Kidney (tissue), 22 donors: ENCODE measurements at places on chromosomes 13 and 19. TPM values are rescaled to one million over a fixed set of nuclear protein-coding genes. Genes with fewer than 3 reads are reported as not detected.

- no peaks in the 10 kb centered on the region for H3K36me3 ChIP-seq
- no peak overlapping the region for H3K27ac ChIP-seq
- H3K4me1 ChIP-seq, result no peaks in the 10 kb centered on the region
- no peaks in the 10 kb centered on the region for H3K27me3 ChIP-seq
- H3K4me3 ChIP-seq, result no peak overlapping the region
These were observed 903.1 kb downstream of the SLITRK6 start for GRCh38 chr13:84896128-84896527.

- DNase-seq, result peak; percentile 96
- H3K27ac ChIP-seq, result no peak within 1 kb of the TSS
- H3K4me3 ChIP-seq, result peak within 1 kb of the TSS; percentile 36
- no peaks in the 10 kb centered on the region for H3K36me3 ChIP-seq
- H3K4me1 ChIP-seq, result peaks cover 8% of the 10 kb centered on the region
These were observed at the start of gene FGF22 for GRCh38 chr19:639253-640160. TSS of gene FGF22 (plus strand) at chr19:639879. CDS start at chr19:639926, 47 bp downstream.

GRCh38 chr13:48801255-48801654 lies 147.5 kb downstream of the CYSLTR2 start:
- no peaks in the 10 kb centered on the region for H3K27me3 ChIP-seq
- H3K4me3 ChIP-seq, result no peak overlapping the region
- H3K27ac ChIP-seq, result no peak overlapping the region
- no peaks in the 10 kb centered on the region for H3K4me1 ChIP-seq
- no peaks in the 10 kb centered on the region for H3K36me3 ChIP-seq

DNA sequence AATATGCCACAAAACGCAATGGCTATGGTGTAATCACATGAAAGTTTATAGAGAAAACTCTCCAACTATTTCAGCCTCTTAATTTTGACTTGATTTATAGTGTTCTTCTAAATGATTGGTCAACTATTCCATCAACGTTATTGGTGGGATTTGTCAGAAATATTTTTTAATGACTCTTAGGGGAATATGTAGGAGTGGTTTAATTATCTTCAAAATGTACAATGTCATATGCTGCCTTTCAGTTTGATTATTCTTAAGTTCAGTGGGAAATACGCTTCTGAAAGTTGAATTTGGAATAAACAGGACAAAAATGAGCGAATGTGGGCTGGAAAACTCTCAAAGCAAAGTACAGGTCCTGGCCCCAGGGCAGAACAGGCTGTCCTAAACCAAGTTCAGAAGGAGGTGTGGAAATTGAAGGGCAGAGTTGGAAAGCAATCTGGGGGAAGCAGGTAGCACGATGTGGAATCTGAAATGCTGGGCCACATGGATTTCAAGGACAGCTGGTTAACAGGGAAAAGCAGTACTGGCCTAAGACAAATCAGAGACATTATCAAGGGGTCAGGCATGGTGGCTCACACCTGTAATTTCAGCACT lies 60.8 kb upstream of the MYCBP2 start:
- DNase-seq, result no peak
- no peaks in the 10 kb centered on the region for H3K4me1 ChIP-seq
- no peak overlapping the region for H3K4me3 ChIP-seq

- H3K4me3 ChIP-seq, result no peak overlapping the region
- DNase-seq, result no peak
- no peaks in the 10 kb centered on the region for H3K4me1 ChIP-seq
- H3K36me3 ChIP-seq, result no peaks in the 10 kb centered on the region
- no peaks in the 10 kb centered on the region for H3K27me3 ChIP-seq
- no peak overlapping the region for H3K27ac ChIP-seq
These were observed 185.7 kb downstream of the RFC3 start for GRCh38 chr13:34003656-34004055.

GRCh38 chr13:73893833-73894232 lies 240.4 kb downstream of the KLF12 start:
- H3K27me3 ChIP-seq, result no peaks in the 10 kb centered on the region
- no peak overlapping the region for H3K4me3 ChIP-seq
- H3K4me1 ChIP-seq, result no peaks in the 10 kb centered on the region
- no peak for DNase-seq

DNA sequence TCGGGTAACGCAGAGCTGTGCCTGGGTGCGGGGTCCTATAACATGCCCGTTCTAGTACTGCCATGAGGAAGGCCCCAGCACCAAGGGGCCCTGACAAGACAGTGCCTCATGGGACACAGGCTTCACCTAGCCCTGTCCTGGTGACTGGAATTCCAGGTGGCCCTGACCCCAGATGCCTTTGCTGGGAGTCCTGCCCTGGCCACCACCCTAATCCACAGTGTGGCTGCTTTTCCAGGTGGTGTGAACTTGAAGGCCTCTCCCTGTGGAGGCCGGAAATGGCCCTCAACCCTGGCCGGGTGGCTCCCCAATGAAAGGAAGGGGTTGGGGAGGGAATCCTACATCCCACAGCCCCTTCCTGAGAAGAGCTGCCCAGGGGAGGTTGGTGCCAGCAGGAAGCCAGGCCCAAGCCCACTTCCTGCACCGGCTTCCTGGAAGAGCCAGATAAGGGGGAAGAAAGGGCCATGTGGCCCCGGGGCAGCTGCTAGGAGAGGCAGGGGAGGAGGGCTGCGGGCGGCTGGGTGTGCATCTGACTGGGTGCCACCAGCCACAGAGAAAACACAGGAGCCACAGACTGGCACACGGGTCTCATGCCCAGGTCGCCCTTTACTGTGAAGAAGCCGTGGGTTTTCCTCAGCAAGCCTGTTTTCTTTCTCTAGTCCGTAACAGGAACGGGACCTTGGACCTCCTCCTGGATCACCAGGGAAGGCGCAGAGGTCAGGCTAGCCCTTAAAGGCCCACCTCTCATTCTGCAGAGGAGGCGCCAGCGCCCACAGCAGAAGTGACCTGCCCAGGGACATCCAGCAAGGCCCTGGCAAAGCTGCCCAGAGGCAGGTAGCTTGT lies 4.7 kb downstream of the LSM4 start:
- no peak overlapping the region for H3K4me3 ChIP-seq
- H3K4me1 ChIP-seq, result peaks cover 36% of the 10 kb centered on the region
- no peak for DNase-seq
- H3K27ac ChIP-seq, result peak overlapping the region; percentile 87

DNA sequence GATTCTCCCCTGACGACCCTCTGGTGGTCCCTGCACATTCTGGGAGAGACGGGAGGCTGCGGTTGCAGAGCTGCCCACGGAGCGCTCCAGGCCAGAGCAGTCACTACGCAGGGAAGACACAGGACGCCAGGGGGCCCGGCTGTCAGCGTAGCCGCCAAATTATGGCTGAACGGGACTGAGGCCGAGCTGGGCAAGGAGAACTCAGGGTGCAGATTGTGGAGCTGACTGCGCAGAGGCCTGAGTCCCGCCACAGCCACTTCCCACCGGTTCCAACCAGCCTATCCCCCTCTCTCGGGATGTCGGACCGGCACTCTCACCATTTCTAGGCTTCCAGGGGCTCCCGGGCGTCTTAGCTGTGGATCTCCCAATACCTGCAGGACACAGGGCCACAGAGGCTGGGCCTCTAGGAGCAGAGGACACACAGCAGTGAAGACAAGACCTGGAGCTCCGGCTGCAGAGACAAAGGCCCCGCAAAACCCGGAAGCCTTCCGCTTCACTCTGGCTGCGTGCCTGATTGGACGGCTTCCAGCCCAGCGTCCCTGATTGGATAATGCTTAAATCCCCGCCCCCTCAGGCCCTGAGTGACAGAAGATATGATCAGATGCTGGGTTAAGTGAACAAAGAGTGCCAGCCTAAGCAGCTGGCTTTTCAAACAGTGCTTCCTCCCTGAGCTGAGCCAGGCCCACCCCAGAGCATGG lies at the start of gene ZNF737:
TSS of gene ZNF737 (minus strand) at position 461 of the 698 bp plus-strand sequence. CDS start at position 320, 141 bp downstream.
- H3K27me3 ChIP-seq, result no peaks in the 10 kb centered on the region
- peak; percentile 99 for DNase-seq
- no peaks in the 10 kb centered on the region for H3K4me1 ChIP-seq
- H3K27ac ChIP-seq, result peak within 1 kb of the TSS; percentile 82
- H3K36me3 ChIP-seq, result no peaks in the 10 kb centered on the region

The C19orf38 gene
- total RNA-seq, result 3.3 TPM

The ZNF560 gene
- not detected for total RNA-seq

The VASP gene
- total RNA-seq, result 105 TPM

The PSG4 gene
- total RNA-seq, result 0.35 TPM

The ZFR2 gene
- total RNA-seq, result 0.22 TPM

The ZNF99 gene
- total RNA-seq, result 0.25 TPM

The ELSPBP1 gene
- total RNA-seq, result not detected

The EBI3 gene
- 8.3 TPM for total RNA-seq

The TEKTIP1 gene
- 9.2 TPM for total RNA-seq

The CXCL17 gene
- total RNA-seq, result not detected

The KIR2DL3 gene
- 0.25 TPM for total RNA-seq
